Chondrocyte (in vitro differentiated cells): ENCODE measurements at places on chromosomes 16 and 17. TPM values are rescaled to one million over a fixed set of nuclear protein-coding genes. Genes with fewer than 3 reads are reported as not detected.

DNA sequence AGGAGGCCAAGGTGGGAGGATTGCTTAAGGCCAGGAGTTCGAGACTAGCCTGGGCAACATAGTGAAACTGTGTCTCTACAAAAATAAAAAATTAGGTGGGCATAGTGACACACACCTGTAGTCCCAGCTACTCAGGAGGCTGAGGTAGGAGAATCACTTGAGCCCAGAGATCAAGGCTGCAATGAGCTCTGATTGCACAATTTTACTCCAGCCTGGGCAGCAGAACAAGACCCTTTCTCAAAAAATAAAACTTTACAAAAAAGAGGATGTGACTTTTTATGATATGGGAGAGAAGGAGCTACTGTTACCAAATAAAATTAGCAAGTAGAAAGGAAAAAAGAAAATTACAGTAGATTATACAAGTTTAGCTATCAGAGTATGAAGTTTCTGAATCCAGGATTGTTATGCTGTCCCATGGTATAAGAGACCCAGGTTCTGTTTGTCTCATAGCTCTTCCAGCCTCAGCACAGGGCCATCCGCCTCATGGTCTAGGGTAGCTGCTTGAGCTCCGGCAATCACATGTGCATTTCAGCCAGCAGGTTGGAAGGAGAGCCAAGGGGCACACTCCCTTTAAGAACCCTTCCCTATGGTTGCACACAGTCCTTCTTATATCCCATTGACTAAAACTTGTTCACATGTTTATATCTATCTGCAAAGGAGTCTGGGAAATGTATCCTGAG lies 13.5 kb downstream of the EEF2K start:
- DNase-seq: no peak

GRCh38 chr16:66746682-66747081 lies 4.7 kb downstream of the DYNC1LI2 start:
- DNase-seq: no peak

DNA sequence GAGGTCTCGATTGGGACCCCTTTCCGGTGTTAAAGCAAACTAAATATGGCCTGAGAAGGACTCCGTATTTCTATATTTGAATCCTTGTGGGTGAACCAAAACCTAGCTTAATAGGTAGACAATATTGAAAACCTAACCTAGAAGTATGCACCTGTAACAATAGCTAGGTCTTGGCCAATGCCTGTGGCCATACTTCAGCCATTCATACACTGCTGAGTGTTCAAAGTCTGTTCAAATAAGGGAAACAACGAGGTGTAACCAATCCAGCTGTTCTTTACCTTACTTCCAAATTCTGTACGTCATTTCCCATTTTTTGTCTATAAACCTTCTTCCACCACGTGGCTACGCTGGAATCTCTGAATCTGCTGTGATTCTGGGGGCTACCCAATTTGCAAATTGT lies 34.1 kb upstream of the HELZ start:
- no peak for DNase-seq

GRCh38 chr17:7909089-7909488 lies 7.0 kb downstream of the RNF227 start:
- no peak for DNase-seq

DNA sequence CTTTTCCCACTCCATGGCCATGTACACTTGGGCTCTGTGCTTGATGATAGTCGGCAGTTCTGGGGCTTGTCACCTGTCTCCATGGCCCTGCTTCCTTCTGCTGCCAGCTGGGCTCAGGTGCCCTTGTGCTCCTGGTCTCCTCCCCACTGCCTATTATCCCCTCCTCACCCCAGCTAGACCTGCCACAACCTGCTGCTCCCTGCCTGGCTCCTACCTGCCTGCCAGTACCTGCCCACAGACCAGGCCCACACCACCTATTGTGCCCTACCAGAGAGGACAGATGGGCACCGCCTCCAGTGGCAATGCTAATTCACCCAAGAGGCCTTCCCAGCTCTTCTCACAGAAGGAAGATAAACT lies 538 bp upstream of the RAPGEFL1 start:
- no peak for DNase-seq

- no peak for DNase-seq
Observed at GRCh38 chr17:60641126-60641525, 36.5 kb upstream of the BCAS3 start.

DNA sequence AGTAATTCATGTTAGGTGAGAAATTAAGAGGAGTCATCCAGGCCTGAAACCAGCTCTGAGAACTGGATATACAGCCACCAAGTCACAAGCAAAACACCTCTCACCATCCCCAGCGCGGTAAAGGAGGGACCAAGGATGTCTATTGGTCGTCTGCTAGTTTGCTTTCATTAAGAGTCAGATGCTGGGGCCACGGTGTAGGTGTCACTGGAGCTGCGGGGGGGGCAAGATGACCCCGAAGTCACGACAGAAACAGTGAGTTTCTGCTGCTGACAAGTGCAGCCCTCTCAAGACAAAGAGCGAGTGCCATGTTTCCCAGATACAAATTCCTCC lies 790 bp downstream of the NCBP3 start:
- DNase-seq: no peak

DNA sequence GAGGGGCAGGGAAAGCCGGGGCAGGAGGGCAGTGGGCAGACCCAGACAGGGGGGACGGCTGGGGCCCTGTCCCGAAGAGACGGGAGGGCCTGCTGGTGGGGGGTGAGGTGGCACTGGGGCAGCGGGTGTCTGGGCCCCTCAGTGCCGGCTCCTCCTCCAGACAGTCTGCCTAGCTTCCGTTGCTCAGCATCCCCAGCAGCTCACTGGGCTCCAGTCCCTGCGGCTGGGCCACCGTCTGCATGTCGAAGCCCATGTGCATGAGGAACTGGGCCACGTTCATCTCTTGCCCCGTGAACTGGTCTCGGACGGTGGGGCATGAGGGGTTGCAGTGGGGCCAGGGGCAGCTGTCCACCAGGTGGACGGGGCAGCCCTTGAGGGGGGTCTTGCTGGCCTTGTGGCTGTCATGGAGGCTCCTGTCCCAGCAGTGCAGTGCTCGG lies 5.8 kb upstream of the MYADML2 start:
- no peak for DNase-seq

- DNase-seq: no peak
Observed at GRCh38 chr17:50484386-50485155, 5.9 kb downstream of the RSAD1 start.

DNA sequence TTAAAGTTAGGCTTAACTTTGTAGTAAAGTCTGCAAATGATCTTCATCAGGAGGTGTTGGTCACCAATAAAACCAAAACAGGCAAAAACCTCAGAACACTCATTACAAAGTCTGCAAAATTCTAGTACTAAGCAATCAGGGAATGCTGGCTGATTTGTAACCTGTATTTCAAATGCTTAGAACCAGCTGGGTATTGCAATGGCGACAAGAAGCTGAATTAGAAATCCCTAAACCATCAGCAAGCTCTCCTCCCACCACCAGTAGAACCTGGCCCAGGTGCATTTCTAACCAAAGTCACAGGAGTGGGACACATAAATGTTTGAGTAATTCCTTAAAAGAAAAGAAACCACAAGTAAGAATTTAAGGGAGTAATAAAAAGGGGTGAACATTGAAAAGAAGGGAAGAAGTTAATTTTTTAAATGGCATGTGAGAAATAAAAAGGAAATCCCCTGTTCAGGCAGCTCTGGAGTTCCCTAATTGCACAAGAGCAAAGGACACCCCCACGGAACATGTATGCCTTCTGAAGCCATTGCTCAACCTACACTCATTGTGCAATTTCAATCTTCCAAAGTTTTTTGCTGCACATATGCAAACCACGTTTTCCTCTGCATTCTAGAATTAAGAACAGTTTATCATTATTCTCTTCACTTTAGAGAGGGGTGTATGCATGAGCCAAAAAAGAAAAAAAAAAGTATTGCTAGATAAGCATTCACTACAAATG lies 102.9 kb downstream of the HIC1 start:
- no peak for DNase-seq

DNA sequence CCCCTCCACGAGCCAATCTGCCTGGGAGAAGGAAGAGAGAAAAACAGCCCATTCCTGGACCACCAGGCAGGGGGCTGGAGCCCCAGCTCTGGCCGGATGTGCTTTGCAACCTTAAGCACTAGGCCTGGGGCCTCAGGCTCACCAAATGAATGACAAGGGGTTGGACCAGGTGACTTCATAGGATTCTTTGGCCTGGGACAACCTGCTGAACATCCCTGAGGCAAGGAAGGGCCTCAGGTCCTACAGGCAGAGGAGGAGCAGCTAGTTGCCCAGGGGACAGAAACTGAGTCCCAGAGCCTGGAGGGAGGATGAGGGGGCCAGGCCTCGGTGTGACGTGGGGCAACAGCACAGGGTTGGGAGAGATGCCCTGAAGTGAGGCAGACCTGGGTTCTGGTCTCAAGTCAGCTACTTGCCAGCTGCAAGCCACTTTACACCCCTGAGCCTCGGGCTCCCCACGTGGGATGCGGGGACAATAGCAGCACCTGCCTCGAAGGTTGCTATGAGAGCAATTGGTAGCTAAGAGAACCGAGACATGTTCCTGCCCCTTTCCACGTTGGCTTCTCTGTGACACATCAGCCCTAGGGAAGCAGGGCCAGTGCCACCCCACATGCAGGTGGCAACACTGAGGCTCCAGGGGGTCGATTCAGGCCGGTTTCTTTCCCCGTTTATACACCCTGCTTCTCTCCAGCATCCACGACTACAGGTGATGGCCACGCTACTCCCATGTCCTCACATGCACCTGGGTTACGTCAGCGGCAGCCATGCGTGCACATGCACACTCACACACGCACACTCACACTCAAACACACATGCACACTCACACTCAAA lies 42.6 kb downstream of the CFAP20 start:
- peak; percentile 64 for DNase-seq

- DNase-seq: no peak
Observed at GRCh38 chr16:30797670-30798309, 10.8 kb upstream of the ZNF629 start.

GRCh38 chr17:53707566-53707965 lies 115.2 kb upstream of the KIF2B start:
- DNase-seq: no peak

GRCh38 chr16:27315333-27316037 lies 1.7 kb downstream of the IL4R start:
- DNase-seq: peak; percentile 73

DNA sequence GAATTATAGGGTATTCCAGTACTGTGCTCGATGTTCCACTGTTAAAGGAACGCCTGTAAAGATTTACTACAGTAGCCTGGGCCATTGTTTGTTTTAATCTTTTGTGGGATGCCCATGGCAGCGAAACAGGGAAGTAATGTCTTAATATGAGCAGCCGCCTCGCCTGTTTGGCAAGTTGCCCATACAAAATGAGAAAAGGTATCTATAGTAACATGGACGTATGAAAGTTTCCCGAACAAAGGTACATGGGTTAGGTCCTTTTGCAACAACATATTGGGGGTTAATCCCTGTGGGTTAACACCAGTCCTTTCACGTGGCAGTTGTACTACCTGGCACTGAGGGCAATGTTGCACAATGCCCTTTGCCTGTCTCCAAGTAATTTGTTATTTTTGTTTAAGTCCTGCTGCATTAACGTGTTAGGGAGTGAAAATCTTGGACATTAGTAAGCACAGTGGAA lies 21.1 kb upstream of the TMC5 start:
- no peak for DNase-seq

GRCh38 chr17:80339731-80340456 lies 75.1 kb upstream of the ENDOV start:
- peak; percentile 85 for DNase-seq

DNA sequence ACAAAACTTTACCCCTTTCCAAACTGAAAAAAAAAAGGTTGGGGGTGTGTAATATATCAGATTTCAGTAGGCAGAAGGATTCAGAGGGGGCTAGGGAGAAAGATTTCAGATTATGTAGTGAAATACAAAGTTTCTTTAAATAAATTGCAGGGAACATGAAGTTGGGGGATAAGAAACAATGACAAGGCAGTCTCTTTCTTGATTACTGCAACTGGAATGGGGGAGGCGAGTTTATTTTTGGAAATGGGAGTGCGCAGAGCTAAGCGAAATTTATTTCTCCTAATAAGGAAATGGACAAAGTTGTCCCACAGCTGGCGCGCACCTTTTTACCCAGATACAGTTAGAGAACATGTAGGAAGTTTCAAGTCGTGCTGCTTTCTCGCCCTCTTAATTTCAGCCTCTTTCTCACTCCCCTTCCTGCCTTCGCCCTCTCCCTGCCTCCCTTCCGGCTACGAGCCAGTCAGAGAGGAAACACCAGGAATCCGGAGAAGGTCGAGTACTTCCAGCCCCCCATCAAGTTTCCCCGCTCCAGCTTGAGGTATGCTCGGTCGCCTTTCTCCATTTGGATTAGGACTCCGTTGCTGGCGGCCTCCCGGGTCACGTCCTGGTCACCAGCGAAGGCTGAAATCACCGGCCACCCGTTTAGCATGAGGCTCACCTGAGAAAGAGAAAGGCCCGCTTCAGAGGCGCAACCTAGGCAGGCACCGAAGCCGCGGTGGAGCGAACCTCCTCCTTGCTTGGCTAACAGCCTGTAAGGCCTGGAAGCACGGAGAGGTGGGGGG lies 2.5 kb downstream of the CBLN1 start:
- no peak for DNase-seq

DNA sequence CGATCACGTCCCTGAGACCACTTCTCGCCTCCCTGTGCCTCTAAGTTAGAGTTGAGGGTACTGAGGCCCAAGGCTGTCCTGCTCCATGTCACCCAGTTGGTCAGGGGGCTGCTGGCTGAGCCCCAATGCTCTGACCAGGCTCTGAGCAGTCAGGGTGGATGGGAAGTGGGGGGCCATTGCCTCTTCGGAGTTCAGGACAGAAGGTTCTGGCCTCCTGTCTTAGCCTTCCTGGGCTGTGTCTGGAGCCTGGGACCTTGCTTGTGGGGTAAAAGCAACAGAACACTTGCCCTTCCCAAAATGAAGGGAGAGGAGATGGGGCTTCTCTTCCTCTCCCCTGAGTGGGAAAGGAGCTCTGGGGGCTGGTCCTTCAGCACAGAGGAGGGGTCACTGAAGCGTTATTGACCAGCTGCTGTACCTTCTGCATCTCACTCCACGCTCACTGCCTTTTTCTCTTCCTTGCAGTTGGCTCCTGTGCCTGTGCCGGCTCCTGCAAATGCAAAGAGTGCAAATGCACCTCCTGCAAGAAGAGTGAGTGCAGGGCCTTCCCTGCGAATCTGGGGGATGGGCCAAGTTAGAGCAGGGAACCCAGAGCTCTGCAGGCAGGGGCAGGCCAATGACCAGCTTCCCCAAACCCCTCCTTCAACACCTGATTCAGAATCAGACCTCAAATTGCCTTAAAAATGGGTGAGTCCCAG lies 580 bp downstream of the MT1X start:
- DNase-seq: no peak

GRCh38 chr16:89135166-89135565 lies 36.4 kb upstream of the CDH15 start:
- peak; percentile 52 for DNase-seq

- DNase-seq: peak; percentile 28
Observed at GRCh38 chr16:86224126-86224525, 286.2 kb upstream of the FOXF1 start.

GRCh38 chr17:61462719-61463315 lies 10.6 kb downstream of the TBX4 start:
- peak; percentile 35 for DNase-seq

GRCh38 chr16:85579191-85579590 lies 33.9 kb upstream of the GSE1 start:
- DNase-seq: no peak

Gene TEX14
- total RNA-seq: 0.05 to 0.08 TPM in 2 of 3 replicates, not detected in the other

Gene VASN
- 79.7 to 82.0 TPM (median 81.8 TPM) in 3 replicates for total RNA-seq

Gene KRTAP16-1
- not detected in 3 replicates for total RNA-seq

Gene GAS2L2
- not detected in 3 replicates for total RNA-seq

Gene SLC13A2
- not detected in 3 replicates for total RNA-seq

Gene GAS7
- total RNA-seq: 6.1 to 15.6 TPM (median 6.9 TPM) in 3 replicates

Gene B3GNT9
- total RNA-seq: 39.9 to 64.4 TPM (median 41.4 TPM) in 3 replicates

Gene ELMO3
- 1.1 to 1.2 TPM (median 1.1 TPM) in 3 replicates for total RNA-seq

Gene KRT24
- total RNA-seq: not detected in 3 replicates

Gene TBX6
- total RNA-seq: 0.34 to 0.59 TPM (median 0.55 TPM) in 3 replicates

Gene SMTNL2
- total RNA-seq: 0.32 to 0.36 TPM in 2 of 3 replicates, not detected in the other

Gene CA4
- not detected in 3 replicates for total RNA-seq

Gene SLC38A8
- not detected in 3 replicates for total RNA-seq

Gene FCSK
- total RNA-seq: 9.2 to 12.9 TPM (median 11.5 TPM) in 3 replicates
